ENCODE measurements at places on chromosomes 5 and 9.

- no peak for DNase-seq
These were observed 284.4 kb downstream of the KDM4C start for GRCh38 chr9:7042124-7042523.

GRCh38 chr5:154197801-154198491 is 7.4 kb downstream of the GALNT10 start:
- peak; percentile 36 for DNase-seq

DNA sequence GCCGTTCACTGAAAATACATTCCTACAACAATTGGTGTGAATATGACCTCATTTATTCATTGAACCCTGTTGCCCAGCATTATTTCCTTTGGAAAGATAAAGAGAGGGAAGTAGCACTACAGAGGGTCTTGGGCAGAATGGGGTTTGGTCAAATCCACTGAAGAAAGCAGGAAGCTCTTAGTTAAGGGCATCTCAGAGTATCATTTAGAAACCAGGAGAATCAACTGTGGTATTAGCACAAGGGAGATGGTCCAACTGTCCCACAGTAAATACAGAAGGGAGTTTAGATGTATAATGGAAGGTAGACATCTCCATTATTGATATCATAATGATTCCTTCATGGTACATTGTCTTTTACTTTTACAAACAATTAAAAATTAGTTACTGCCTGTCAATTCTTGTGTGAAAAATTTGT is 47.1 kb downstream of the LIX1 start:
- no peak for DNase-seq

GRCh38 chr9:4985386-4986266 is 554 bp downstream of the JAK2 start:
- DNase-seq: peak; percentile 44

DNA sequence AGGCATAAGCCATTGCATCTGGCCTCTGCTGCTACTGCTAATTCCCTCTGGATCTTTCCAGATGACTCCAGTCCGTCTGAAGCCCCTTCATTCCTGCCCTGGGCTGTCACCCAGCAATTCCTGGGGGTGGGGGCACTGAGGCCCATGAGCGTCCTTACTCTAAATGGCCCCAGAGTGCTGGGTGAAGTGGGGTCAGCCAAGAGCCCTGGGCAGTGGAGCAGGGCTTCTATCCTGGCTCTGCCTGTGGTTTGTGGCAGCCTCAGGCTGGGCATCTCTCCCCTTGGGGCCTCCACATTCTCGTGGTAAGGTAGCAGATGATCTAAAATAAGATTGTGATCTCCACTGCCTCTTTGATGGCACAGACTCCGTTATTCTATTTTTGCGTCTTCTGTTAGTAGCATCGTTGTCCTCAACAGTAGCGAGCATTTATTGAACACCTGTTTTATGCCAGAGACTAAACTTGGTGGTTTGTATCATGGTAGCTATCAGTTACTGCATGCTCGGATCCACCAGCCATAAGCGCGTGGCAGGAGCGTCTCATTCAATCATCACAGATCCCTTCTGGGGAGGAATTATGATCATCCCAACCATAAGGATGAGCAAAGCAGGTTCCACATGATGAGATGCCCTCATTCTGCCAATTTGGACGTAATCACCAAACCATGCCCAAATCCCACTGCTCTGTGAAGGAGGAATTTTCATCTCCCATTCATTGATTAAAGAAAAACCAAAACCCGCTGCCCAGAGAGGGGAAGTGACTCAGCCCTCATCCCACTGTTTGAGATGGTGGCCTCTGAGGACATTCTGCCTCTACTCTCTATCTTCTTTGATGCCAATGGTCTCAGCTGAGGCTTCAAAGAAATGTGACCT is 21.9 kb upstream of the DUSP1 start:
- DNase-seq: no peak

DNA sequence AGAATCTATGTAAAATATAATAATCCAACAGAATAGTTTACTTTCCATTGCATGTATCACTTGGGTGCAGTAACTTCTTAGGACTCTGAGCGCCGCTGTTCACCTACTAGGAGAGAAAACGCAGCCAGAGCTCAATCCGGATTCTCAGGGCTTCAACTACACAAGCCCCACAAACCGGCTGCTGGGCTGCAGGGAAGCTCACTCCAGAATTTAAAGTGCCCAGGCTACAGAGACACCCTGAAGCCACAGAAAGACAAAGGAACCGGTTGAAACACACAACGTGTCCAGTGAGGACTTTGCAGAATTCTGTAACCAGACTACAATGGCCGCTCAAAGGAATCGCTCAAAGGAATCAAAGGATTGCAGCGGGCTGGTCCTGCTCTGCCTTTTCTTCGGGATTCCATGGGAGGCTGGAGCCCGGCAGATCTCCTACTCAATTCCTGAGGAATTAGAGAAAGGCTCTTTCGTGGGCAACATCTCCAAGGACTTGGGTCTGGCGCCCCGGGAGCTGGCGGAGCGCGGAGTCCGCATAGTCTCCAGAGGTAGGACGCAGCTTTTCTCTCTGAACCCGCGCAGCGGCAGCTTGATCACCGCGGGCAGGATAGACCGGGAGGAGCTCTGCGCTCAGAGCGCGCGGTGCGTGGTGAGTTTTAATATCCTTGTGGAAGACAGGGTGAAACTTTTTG is at the start of gene PCDHGA10:
Gene PCDHGA10, plus strand, starts transcription at position 134 of the 686 bp plus-strand sequence. Its CDS starts 189 bp downstream, at position 323.
- DNase-seq: peak; percentile 44

- DNase-seq: no peak
These were observed 83.7 kb upstream of the DNAH5 start for GRCh38 chr5:14028188-14028587.

DNA sequence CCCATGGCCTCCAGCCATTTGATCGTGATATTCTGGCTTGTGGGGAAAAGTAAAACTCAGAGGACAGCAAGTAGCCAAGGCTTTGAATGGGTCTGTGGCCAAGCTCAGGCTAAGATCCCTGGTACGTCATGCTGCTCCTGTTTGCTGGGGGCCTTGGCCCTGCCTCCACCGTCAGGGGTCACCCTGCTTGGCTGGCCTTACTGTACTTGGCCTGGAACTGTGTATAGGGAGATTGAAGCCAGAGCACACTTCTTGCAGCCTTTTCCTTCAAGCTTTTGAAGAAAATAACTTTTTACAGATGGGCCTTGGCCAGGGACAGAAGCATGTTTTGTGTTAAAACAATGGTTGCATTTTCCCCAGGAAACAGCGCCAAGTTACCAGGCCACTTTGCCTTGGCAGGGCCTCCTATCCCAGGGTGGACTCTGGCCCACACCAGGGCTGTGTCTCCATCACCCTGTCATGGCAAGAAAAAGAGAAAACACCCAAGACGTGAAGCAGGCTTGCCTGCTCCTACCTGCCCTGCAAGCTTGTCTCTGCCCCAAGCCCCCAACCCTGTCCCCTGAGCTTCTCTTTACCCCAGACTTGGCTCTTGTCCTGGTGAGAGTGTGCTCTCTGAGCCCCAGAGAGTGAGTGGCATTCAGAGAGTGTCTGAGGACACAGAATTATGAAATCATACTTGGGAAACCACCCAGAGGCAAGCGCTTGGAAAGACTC is 286.9 kb downstream of the GADD45G start:
- peak; percentile 84 for DNase-seq

- no peak for DNase-seq
These were observed 960 bp upstream of the GFRA3 start for GRCh38 chr5:138275379-138275782.

DNA sequence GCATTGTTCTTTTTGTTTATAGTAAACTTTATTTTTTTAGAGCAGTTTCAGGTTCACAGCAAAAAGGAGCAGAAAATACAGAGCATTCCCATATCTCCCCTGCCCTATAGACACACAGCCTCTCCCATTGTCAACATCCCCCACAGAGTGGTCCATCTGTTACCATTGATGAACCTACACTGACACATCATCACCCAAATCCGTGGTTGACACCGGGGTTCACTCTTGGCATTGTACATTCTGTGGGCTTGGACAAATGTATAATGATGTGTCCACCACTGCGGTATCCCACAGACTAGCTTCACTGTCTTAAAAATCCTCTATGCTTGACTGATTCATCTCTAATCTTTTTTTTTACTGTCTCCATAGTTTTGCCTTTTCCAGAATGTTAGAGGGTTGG is 120.7 kb upstream of the SPATA31C2 start:
- DNase-seq: no peak

Measured in mucosa of gallbladder (tissue), 1 donor.